ENCODE measurements at places on chromosomes 6 and 20. TPM values are rescaled to one million over a fixed set of nuclear protein-coding genes. Genes with fewer than 3 reads are reported as not detected.

Gene PLEKHG1
- 104 TPM for total RNA-seq

Gene MUC22
- not detected for total RNA-seq

Gene EEF1A1
- 7,387 TPM for total RNA-seq

Gene VIP
- 2.7 TPM for total RNA-seq

Gene LY6G6C
- not detected for total RNA-seq

Gene RPL7L1
- total RNA-seq: 108 TPM

Gene SYNDIG1
- total RNA-seq: not detected

Gene CD24
- total RNA-seq: 6.4 TPM

Gene TRIM15
- total RNA-seq: not detected

Gene RBL1
- 4.3 TPM for total RNA-seq

Gene MDFI
- total RNA-seq: 34.7 TPM

Gene ZBTB12
- 1.7 TPM for total RNA-seq

Gene ASIP
- total RNA-seq: not detected

Gene COX4I2
- total RNA-seq: not detected

Gene MLIP
- total RNA-seq: 2.9 TPM

Data from glomerular endothelial cell (primary cell).